ENCODE measurements at places on chromosomes 7 and 10. TPM values are rescaled to one million over a fixed set of nuclear protein-coding genes. Genes with fewer than 3 reads are reported as not detected.

The LRRD1 gene
- not detected for total RNA-seq

The TDRD1 gene
- not detected for total RNA-seq

The TLL2 gene
- total RNA-seq: 1.0 TPM

The IFIT3 gene
- 8.9 TPM for total RNA-seq

The MOGAT3 gene
- not detected for total RNA-seq

The PRSS37 gene
- not detected for total RNA-seq

The CXCL12 gene
- total RNA-seq: 19.4 TPM

The TBX20 gene
- not detected for total RNA-seq

The PRKCQ gene
- 70.7 TPM for total RNA-seq

The PRKAG2 gene
- total RNA-seq: 5.3 TPM
